ENCODE measurements at places on chromosomes 13 and 19.

GRCh38 chr19:11152318-11153062 is 3.1 kb downstream of the SPC24 start:
- DNase-seq, result peak; percentile 6

GRCh38 chr19:55592391-55593090 is 6.8 kb downstream of the FIZ1 start:
- DNase-seq, result no peak

- no peak for DNase-seq
Measured at GRCh38 chr13:80251403-80251802, 89.5 kb downstream of the SPRY2 start.

GRCh38 chr13:77056382-77056781 is 29.4 kb upstream of the FBXL3 start:
- no peak for DNase-seq

DNA sequence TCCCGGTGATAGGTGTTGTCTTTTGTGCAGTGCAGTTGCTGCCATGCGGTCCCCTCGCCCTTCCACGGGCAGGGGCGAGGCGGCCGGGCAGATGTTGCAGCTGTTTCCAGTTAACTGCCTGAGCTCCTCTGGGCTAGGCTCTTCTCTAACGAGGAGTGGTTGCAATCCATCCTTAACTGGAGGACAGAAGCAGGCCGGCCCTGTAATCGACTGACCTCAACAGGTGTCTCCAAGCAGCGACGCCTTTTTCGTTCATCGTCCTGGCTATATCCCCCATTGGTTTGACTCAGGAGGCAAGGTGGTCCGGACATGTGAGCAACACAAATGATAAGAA is 1.9 kb upstream of the TSC22D1 start:
- no peak for DNase-seq

DNA sequence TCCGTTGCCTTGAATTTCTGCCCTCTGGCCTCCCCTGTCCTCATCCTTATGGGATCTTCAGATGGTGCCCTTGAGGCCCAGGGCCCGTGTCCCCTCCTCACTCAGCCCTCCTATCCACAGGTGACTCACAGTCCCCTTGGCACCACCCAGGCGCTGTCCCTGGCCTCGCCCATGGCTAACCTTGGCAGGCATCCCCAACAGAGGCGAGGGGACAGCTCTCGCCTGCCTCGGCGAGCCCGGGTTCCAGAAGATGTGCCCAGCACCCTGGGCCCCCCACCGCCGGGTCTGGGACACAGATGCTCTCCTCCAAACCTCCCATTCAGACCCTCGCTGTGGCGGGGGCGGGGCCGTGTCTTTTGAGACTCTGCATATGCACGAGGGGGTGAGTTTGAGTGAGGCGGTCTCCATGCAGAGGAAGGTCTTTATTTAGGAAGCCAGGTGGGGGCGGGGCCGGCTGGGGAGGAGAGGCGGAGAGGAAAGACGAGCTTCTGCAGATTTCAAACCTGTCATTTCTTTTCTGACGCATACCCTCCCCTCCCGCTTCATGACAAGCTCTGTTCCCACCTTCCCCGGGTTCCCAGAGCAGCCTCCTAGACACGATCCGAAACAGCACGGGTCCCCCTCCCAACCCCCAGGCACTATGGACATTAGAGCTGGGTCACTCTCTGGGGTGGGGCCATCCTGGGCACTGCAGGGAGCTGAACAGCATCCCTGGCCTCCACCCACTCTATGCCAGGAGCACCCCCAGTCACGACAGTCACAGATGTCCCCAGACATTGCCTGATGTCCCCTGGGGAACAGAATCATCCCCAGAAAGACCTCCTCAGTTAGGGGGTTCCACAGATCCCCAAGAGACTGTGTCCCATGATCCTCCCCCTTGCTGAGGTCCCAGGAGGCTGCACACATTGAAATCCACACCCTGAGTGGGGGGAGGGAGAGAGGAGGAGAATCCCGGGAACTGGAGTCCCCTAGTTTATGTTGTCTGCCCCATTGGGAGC is 48.5 kb downstream of the GNG7 start:
- DNase-seq, result peak; percentile 36

DNA sequence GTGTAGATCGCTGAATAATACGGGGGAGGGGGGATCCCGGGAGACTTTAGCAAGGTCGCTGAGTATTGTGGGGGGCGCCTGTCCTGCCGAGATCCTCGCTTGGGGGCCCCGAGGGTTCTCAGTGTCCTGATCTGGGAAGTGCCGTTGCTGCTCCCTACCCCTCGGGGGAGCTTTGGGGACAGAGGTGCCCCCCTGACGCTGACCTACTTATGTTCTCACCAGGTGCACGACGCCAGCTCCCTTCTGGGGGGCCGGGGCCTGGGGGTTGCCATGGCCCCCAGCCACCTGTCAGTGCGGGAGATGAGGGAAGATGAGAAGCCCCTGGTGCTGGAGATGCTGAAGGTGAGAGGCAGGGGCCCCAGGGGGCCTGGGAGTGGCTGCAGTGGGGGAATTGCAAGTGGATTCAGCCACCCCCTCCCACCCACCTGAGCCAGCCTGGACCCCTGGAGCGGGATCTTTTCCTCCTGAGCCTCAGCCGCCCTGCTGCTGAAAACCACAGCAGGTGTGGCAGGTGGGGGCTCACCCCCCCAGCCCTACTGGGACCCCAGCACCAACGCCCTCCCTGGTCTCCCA is 537 bp downstream of the NAT14 start:
- no peak for DNase-seq

GRCh38 chr19:38683393-38684077 is 36.1 kb downstream of the ACTN4 start:
- DNase-seq, result no peak

- no peak for DNase-seq
Measured at GRCh38 chr13:60227158-60227557, 63.4 kb upstream of the DIAPH3 start.

DNA sequence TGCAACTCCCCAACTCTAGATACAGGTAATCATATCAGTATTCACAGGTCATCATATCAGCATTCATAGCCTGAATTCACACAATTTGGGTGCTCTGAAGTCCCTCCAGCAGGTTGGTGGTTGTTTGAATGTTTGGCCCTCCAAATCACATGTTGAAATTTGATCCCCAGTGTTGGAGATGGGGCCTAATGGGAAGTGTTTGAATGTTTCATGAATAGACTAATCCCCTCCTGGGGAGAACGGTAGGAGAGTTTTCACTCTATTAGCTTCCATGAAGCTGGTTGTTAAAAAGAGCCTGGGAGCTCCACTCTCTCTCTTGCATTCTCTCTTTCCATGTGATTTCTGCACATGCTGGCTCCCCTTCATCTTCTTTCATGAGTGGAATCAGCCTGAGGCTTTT is 288.6 kb upstream of the PCDH9 start:
- DNase-seq, result no peak

DNA sequence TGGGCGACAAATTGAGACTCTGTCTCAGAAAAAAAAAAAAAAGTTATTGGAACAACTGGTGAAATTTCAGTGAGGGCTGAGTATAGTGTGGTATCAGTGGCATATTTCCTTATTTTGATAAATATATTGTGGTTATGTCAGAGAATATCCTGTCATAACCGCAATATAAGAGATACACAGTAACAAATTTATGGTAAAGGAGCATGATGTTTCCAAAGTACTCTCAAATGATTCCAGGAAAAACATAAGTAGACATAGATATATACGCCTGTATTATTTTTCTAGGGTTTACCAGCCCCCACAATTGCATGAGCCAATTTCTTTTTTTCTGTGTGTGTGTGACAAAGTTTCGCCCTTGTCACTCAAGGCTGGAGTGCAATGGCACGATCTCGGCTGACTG is 5.7 kb upstream of the C5AR1 start:
- DNase-seq, result no peak

- no peak for DNase-seq
Measured at GRCh38 chr13:78410847-78411246, 192.5 kb downstream of the POU4F1 start.

- no peak for DNase-seq
Measured at GRCh38 chr19:34967551-34967950, 3.5 kb upstream of the ZNF792 start.

DNA sequence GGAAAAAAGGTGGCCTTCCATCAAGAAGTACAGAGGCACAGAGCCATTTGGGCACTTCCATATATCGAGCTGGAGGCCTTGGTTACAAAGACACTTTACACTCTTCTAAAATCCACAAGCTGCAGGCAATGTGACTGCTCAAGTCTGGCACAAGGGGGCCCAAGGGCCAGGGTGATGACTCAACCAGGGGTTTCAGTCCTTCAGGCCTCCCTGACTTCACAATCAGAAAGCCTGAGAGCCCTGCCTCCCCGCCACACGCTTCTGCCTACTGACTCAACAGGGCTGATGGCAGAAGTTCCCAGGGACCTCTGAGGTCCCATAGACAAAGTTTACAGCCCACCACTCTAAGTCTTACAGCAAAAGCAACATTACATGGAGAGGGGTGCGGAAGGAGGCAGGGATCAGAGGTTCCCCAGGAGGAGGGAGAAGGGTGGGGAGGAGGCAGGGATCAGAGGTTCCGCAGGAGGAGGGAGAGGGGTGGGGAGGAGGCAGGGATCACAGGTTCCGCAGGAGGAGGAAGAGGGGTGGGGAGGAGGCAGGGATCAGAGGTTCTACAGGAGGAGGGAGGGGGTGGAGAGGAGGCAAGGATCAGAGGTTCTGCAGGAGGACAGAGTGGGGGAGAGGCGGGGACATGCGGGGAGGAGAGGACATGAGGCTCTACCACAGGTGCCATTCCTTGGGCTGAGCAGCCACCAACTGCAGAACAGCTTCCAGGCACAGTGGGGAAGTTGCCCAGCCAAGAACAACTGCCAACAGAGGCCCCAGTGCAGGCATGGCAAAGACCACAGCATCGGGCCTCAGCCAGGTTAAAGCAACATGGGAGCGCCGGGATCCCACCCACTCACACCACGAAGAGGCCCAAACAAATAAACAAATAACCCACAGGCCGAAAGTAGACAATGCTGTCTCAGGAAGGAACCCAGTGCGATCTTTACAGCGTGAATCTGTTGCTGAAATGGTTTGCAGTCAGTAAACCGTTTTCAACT is 52.0 kb downstream of the SLC7A1 start:
- no peak for DNase-seq

DNA sequence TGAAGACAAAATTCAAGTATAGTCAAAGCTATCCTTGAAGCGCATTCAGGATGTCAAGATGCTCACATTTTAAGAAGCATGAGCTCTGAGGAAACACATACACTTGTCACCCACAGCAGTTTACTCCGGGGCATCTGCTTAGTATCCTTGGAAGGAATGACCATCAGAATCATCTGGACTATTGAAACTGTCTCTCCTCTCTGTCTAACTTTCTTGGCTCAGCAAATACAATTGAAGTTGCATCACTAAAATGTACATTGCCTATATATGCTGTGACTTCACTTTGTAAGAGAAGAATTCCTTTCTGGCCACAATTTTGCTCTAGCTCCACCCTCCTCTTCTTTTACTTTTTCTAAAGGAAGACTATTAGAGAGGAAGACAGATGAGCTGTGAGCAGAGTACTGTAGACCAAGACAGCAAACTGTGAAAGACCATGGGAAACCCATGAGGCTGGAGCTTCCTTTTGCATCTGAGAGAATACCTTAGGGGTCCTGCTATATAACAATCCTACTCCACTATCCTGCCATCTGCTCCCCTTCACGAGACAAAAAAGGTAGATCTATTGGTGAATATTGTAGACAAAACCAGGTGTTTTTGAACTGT is 906.3 kb downstream of the PCDH9 start:
- DNase-seq, result no peak

- DNase-seq, result no peak
Measured at GRCh38 chr19:34191355-34191962, 19.2 kb downstream of the LSM14A start.

DNA sequence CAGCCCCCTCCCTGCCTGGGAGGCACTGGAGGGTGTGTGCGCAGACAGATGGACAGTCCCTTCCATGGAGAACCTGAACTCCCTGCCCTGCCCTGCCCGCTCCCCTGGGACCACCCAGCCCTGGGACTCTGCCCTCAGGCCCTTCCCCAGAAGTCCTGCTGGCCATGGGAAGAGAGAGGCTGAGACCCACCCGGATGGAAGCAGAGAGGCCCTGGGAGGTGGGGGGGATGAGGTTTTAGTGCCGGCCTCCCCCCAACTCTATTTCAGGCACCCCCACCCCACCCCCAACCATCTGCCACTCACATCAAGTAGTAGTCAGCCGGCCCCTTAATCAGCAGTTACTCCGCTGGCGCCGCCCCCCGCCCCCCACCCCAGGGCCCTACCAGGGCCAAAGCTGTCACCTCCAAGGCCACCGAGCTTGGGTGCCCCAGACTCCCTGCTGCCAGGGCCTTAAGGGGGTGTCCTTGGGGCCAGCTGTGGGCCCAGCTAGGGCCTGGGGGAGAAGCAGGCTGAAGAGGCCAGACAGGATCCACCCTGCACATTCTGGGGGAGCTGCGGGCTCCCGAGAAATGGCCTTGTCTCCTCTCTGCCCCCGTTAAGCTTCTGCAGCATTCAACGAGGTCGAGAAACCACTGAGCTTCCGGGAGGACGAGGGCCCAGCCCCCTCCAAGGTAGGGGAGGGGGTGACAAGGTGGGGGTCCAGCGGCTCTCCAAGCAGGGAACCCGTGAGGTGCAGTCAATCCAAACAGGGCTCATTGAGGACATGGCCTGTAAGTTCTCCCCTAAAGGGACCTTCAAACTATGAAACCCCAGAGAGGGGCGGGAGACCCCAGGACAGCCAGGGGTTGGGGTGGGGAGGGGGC is 17.4 kb downstream of the NMRK2 start:
- no peak for DNase-seq

Measured in anterior cingulate cortex (tissue), 58 donors.